Smooth muscle cell of the brain vasculature (primary cell): ENCODE measurements at places on chromosomes 7 and 10.

DNA sequence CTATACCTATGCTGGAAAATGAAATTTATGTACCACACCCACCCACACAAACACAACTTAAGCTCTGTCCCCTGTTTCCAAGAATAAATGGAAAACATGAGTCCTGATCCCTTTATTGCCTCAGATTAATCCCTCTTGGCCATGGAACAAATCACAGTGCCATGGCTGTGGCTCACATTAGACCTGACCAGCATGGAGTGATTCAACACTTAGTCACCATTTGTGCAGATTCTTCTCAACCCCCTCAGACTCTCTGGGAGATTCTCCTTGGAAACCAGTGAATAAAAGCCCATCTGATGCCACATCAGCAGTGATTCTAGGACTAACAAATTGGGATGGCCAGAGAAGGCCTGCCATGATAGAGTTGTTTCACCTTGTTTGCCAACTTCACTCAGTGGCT is 204.4 kb upstream of the TMEM72 start:
- DNase-seq = peak; percentile 26

DNA sequence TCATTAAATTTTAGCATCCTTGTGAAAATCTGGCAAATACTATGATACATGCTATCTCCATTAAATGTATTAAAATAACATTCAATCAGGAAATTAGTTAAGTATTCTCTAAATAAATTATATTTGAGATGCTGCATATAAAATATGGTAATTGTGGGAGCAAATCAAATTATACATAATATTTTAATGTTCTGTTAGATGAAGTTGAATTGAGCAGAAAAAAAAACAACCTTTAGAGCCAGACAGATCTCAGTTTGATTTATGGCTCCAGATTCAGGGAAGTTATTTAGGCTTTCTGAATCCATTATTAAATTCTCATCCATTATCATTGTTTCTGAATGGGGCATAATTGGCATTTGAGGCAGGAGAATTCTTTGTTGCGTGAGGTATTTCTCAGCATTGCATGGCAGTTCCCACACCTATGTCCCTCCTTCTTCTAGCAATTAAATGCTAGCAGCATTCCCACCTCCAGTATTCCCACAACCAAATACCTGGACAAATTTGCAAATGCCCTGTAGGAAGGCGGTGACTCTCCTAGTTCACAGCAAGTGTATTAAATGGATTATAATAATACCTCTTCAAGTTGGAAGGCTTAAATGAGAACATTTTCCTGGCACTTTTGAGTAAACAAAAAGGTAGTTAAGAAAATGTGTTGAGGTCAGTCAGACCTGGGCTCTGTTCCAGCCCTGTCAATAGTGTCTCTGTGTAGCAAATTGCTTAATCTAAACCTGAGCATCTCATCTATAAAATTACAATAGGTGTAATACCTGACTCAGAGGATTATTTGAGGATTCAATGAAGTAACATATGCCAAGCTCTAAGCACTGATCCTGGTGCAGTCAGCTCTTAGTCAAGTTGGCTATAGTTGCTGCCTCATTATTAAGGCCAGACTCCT is 108.9 kb downstream of the RNLS start:
- DNase-seq = no peak

DNA sequence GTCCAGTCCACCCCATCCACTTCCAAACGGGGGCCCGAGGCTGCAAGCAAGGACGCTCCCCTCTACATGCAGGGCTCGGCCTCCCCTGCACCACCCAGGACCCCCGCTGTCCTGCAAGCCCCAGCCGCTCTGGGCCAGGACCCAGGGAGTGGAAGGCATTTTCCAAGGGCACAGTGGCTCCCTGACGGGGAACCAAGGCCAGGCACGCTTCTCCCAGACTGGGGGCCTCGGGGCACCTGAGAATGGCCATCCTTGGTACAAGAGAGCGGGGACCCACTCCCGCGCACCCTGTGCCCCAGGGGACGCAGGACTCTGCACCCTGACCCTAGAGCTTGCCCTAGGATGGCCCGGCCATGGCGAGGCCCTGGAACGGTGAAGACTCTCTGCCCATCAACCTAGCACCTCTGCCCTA is 545 bp upstream of the AKR1E2 start:
- DNase-seq = no peak

- no peak for DNase-seq
These were observed 351.9 kb downstream of the CXCL12 start for GRCh38 chr10:44033008-44033407.

GRCh38 chr7:69211739-69212138 is 386.5 kb upstream of the AUTS2 start:
- DNase-seq = no peak

DNA sequence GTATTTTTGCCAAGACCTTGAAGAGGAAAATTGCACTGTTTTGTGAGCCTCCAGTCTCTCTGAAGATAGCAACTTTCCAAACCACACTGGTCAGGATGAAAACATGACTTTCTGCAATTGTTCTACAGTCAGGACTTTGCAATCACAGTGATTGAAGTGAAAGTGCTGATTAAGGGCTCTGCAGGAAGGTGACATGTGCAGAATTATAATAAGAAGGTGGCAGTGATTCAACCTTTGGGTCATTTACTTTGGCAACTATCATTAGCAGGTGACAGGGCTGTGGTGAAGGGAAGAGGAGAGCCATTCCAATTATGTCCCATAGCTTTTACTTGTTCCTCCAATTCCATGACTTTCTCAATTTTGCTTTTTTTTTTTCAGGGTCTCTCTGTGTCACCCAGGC is 350.0 kb upstream of the FZD8 start:
- DNase-seq = no peak

DNA sequence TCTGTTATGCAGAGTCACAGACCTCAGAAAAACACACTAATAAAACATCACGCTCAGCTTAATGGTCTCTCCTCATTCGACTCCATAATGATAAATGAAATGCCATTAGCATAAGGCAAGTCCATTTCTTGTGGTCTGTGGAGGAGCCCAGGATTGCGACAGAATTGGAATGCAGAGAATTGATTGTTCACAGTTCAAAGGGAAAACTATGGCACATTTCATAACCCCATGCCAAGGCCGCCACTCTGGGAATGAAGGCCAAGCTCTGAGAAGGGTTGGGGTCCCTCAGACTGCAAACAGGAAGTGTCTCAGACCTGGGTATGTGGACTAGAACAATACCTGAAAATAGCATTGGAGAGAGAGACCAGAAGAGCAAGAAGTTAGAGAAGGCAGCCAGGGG is 398.9 kb downstream of the ADRA2A start:
- DNase-seq = no peak

DNA sequence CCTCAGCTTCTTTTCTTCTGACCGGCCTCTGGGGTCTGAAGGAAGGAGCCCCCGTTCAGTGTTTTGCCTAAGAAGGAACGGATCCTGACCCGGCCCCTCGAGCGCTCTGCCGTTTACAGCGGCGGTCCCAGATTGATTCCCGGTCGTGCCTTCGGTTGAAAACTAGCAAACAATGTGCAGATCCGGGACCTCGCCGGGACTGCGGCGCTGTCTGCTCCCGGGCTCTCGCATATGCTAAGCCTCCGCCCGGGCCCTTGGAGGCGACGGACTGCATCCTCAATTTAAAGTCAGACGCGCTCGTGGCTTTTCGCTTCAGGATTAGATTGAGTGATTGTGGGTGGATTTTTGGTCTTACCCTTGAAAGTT is 559 bp downstream of the DBF4 start:
- DNase-seq = no peak

DNA sequence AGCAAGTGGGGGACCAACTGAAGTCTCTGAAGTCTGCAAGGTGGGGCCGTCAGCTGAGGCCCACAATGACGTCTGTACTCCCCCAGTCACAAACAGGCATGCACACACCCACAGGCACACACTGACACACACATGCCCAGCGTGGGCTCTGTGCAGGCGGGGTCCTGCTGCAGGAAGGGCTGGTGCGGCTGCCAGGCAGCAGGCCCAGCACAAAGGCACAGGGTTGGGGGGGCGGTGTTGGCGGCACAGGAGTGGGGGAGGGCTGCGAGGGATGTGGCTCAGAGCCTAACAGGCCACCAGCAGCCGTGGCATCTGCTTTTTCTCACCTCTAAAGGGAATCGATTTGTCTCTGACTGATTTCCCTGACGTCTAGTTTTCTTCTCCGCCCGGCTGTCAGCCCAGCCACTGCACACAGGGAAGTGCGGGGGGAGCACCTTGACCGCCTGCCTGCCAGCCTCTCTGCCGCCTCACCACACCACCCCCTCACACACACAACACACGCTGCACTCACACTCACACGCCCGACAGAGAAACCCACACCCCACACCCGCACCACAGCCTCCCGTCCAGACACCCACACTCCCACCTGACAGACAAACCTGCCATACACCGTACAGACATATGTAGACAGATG is 43.5 kb upstream of the ZMIZ1 start:
- DNase-seq = no peak

- DNase-seq = no peak
These were observed 20.7 kb downstream of the MET start for GRCh38 chr7:116692401-116693308.

GRCh38 chr7:112001091-112001826 is 204.9 kb downstream of the DOCK4 start:
- DNase-seq = peak; percentile 20

- DNase-seq = no peak
These were observed 32.5 kb upstream of the EIF4H start for GRCh38 chr7:74141705-74142104.

GRCh38 chr7:50650057-50650664 is 85.0 kb upstream of the DDC start:
- DNase-seq = no peak

DNA sequence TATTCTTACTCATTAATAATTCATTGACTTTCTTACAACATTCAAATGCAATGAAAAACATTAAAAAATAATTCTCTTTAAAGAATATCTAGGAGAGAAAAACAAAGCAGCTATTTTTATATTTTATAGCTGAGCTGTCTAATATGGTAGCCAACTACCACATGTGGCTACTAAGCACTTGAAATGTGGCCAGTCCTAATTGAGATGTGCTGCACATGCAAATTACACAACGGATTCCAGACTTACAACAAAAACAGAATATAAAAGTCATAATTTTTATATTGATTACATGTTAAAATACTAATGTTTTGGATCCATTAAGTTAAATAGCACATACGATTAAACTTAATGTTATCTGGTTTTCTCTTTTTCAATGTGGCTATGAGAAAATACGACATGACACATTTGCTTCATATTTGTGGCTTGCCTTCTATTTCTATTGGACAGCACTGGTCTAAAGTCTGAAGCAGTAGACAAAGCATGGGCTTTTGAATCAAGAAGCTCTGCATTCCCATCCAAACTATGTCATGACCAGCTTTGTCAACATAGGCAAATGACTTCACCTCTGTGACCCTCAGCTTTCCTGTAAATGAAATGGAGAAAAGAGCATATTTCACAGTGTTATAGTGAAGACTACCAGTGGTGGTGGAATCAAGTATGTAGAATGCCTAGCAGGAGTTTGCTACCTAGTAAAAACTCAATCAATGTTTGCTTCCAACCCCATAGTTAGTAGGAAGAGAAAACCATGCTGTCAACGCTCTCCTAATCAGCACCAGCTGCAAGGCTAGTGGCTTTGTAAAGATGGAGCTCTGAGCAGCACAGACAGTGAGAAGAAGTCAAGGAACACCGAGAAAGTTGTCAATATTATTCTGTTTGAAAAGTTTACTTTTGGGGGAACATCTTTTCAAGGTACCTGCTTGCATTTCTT is 37.1 kb upstream of the GDF10 start:
- no peak for DNase-seq

GRCh38 chr10:14089556-14090292 is 241.0 kb downstream of the FRMD4A start:
- DNase-seq = no peak

- DNase-seq = no peak
These were observed 26.8 kb downstream of the PYROXD2 start for GRCh38 chr10:98388101-98388655.

DNA sequence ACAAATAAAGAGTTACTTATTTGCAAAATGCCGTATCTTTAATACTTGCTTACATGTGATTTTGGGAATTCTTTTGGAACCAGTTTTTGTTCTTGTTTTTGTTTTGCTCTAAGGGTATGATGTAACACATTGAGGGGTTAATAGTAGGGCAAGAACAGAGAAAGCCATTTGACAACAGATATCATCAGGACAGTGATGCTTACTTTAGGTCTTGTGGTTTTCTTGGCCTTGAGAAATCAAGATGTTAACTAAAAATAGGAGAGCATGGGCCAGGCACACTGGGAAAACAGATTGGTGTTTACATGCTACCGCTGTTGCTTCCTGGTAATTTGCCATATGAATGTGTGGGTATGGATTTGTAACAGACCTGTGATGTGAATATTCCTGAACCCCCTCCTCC is 3.7 kb downstream of the SAMD8 start:
- no peak for DNase-seq
